Activated CD8-positive, alpha-beta T cell treated with anti-CD3 and anti-CD28 coated beads for 36 hours (primary cell): ENCODE measurements at places on chromosomes 2 and 18.

- DNase-seq: peak; percentile 55
Observed at GRCh38 chr2:204027091-204027490, 90.5 kb downstream of the ICOS start.

GRCh38 chr18:33135951-33136660, 304.4 kb downstream of the CCDC178 start:
- no peak for DNase-seq

GRCh38 chr2:234565201-234565600, 68.3 kb upstream of the ARL4C start:
- no peak for DNase-seq

DNA sequence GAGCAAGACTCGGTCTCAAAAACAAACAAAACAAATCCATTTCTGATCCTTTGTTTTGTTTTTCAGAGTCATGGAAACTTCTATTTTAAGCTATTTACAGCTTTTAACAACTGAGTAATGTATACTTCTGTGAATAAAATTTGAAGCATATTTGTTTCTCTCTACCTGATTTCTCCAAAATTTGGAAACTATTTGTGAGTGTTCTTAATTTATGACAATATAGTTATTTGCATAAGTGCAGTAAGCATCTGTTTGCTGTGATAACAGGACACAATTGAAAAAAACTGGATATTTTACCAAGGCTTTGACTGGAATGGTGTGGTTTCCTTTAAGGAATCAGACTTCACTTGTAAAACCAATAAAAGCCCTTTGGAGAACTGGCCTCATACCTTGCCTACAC, 53.3 kb upstream of the GULP1 start:
- DNase-seq: no peak

DNA sequence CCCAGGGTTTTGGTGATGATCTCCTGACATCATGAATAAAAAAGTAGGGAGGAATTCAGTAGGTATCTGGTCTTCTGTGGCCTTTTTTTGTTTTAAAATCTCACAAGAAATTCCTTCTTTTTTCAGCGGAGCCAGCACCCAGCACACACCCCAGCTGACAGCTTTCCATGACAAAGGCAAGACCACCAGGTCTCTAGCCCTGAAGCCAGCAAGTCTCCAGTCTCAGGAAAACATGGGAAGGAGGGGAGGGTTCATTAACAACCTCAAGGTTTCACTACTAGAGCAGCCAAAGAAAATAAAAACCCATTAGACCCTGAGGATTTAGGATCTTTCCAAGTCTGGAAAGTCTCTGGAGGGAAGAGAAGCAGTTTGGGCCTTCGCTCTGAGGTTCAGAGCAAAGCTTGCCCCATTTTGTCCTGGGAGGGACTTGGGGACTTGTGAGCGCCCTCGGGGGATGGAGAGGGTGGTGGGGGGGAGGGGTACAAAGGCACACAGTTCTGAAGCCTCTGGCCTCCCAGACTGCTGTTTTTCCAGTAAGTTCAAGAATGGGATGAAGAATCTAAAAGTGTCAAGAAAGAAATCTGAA, 9.0 kb downstream of the FOXI3 start:
- DNase-seq: no peak

DNA sequence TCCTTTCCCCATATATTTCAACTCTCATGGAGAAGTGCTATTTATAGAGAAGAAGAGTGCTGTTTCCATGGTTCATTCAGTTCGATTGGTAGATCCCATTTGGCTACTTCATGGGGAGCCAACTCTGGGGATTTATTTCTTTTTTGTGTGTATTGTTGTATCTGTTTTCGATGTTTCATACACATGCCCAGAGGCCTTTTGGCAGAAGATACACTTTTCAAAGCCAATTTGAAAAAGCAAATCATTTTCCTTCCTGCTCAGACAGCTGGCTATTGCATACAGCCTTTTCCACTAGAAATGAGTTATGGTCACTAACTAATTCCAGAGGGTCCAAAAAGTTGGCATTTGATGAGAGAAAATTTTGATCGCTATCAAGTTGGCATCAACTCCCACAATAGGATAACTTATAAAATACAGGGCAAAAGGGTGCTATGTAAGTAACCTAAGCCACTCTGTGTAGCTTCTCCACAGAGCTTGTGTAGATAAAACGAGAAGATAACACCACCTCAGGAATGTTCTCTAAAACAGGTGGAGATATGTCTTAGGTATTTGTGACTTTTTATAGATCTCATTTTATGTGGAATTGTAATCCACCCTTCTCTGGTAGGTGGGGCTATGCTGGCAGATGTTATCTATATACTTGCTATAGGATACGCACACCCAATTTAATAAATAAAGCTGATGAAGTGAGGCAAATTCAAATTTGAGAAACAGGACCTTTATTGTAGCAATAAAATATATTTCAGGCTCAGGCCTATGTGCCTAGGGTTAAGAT, 798.5 kb downstream of the SATB2 start:
- no peak for DNase-seq

DNA sequence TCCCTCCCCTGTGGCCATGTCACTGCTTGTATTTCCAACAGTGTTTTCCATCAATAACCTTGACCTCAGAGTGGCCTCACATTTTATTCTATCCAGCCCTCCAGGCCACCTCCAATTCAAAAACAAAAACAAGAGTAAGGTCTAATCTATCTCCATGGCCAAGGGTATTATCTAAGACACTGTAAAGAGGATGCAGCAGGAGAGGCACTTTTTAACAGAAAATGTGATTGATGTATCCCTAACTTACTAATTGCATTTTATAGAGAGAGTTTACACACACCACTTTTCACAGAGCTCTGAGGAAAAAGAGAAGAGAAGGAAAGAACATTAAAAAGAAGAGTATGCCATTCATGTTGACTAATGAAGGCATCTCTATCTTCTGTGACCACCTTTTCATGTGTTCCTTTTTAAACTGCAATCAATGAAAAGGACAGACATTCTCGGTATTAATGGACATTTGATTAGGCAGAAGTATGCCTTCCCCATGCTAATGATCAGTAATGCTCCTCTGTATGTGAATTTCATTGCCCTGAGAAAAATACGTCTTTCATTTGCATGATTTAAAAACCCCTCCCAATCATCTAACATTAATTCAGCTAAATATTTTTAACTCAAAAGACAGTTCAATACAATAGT, 653.3 kb upstream of the POU3F3 start:
- DNase-seq: no peak

DNA sequence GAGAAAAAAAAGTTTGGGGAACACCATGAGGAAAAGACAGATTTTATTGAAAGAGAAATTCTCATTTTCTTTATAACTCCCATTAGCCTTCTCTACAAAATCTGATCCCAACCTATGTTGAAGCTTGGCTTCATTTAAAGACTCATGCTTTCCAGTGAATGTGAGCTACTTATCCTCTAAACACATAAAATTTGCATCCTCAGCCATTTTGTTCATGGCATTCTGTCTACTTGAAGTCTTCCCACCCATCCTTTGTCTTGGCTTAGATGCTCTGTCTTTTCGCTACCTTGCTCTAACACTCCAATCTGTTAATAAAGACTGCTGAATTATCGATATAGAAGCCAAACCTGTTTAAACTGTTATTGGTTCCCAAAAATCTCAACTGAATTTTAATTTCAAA, 39.3 kb downstream of the GDF7 start:
- no peak for DNase-seq

DNA sequence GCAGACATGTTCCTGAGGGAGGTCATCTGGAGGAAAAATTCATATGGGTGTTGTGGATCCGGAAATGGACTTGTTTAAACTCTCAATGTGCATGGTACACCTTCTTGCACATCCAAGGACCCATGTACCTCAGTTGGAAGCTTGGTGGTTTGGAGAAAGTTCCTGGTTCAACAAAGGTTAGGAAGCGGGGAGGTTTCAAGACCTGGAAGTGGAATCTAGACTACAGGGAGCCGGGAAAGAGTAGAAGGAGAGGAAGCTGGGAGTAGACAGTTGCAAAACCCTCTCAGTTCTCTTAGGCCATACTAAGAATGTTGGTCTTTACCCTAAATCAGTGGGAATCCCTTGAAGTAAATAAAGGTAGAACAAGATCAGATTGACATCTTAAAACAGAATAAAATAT, 209.8 kb upstream of the SPOPL start:
- DNase-seq: no peak

DNA sequence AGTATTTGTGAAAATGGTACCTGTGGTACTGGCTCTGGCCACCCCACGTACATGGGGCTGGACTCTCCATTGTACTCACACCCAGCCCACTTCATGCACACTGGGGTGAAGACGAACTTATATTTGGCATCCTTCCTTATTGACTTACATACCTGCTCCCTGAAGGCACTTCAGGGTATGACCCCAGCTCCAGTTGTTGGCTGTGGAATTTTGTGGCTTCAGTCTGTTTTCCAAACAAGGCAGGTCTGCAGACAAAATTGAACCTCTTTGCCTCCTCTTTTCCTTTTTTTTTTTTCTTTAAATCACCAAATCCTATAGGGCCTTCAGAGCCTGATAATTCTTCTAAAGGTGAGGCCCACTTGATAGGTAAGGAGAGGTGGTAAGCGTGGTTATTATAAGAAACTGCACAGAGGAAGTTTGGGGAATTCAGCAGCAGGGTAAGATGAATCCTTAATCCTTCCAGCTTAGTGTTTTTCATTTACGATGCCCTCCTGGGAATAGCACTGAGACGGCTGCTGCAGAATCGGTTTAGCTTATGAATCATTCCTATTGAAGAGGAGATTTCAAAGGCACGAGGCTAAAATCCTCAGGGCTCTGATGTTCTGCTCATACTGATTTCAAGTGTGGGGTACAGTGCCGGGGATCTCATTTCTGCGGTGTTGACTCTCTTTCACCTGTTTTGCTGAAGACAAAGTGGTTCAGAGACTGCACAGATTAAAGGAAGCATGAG, 55.2 kb downstream of the KIF5C start:
- no peak for DNase-seq

DNA sequence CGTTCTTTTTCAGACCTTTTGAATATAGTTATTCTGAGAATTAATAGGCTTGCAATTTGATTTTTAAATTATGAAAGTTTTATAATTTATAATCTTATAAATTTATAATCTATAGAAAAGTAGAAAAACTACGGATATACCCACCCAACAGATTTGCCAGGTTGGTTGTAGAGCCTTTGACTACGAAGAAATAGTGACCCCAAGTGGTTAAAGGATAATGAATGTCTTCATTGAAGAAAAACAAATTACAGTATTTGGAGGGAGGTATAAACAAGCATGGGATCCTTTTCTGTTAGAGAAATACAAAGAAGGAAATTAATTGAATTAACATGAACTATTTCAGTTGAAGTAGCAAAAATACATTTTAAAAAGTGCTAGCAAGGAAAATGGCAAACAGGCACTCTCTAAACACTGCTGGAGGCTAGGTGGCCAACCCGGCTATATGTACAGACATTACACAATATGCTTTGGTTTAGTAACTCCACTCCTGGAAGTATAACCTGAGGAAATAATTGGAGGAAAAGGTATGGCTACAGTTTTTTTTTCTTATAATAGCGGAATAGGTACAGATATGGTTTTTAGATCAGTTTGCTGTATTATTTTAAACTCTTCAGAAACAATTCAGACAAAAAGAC, 110.9 kb downstream of the MIB1 start:
- no peak for DNase-seq

GRCh38 chr2:216761133-216761532, 65.8 kb upstream of the IGFBP5 start:
- DNase-seq: no peak

- no peak for DNase-seq
Observed at GRCh38 chr2:57022496-57022895, 838.7 kb downstream of the CCDC85A start.

DNA sequence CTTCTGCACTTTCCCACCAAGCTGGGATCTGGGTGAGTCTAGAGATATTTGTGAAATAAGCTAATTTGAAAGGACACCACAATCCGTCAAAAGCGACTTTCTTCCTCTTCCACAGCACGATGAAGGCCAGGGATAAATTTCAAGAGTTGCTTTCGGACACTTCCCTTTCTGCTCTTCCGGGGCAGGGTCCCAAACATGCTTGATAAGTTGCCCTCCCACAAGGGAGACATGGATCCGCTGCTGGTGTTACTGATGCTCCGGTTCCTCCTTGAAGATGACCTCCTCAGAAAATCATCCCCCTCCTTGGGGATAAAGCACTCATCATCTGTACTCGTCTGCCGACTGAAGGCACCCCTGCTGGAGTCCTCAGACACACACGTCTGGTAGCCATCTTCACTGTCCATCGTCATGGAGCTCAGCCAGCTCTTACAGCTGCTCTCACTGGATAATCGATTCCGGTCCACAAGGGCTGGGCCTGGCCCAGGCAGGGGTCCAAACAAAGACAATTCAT, 28.2 kb downstream of the CYTIP start:
- DNase-seq: peak; percentile 37

- peak; percentile 7 for DNase-seq
Observed at GRCh38 chr2:234910186-234910679, 41.6 kb upstream of the SH3BP4 start.

DNA sequence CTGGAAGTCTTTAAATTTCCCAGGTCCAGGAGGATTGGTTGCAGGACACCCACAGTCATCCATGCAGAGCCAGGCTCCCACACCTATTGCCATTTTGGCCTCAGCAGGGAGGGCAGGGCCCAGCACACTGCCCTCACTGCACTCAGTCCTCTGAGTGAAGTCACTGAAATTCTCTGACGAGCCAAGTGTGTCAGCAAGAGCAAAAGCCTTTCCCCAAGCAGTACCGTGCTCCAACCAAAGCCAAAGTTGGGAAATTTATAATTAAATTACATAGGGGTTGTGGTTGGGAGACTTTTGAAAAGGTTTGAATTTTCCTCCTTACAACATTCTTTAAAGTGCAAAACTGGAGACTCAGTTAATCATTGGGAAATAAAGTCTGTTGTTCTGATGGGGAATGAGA, 98.5 kb upstream of the CD226 start:
- DNase-seq: no peak

- DNase-seq: no peak
Observed at GRCh38 chr2:174445248-174445647, 41.6 kb downstream of the GPR155 start.

GRCh38 chr2:10123281-10123680, 742 bp downstream of the RRM2 start:
- DNase-seq: peak; percentile 30

- DNase-seq: no peak
Observed at GRCh38 chr2:64140665-64141200, 3.5 kb downstream of the PELI1 start.

- DNase-seq: no peak
Observed at GRCh38 chr2:96934182-96934495, 52.2 kb downstream of the FAM178B start.

- DNase-seq: no peak
Observed at GRCh38 chr18:31497404-31497835, 557 bp upstream of the DSG2 start.

DNA sequence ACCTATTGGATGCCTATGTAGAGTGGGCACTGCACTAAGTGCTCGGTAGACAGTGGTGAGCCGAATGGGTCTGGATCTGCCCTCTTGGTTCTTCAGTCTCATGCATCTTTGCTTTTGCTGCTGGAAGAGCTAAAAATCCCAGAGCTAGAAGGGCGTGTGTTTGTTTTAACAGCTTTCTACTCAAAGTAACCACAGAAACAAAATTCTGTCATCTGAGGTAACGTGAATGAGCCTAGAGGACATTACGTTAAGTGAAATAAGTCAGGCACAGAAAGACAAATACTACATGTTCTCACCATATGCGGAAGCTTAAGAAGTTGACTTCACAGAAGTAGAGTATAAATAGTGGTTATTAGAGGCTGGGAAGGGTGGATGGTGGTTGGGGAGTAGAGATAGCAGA, 119.8 kb downstream of the PLB1 start:
- DNase-seq: no peak

GRCh38 chr2:112869258-112869842, 32.8 kb upstream of the IL1B start:
- DNase-seq: peak; percentile 79
